ENCODE measurements at places on chromosomes 11 and 22. TPM values are rescaled to one million over a fixed set of nuclear protein-coding genes. Genes with fewer than 3 reads are reported as not detected.

ROBO4 gene
- 1.9 TPM for total RNA-seq

DNAJB7 gene
- not detected for total RNA-seq

DERL3 gene
- 0.53 TPM for total RNA-seq

SYT13 gene
- total RNA-seq, result not detected

ME3 gene
- 64.6 TPM for total RNA-seq

MLC1 gene
- total RNA-seq, result 2.2 TPM

NXPE1 gene
- total RNA-seq, result not detected

GPR83 gene
- 0.26 TPM for total RNA-seq

ST14 gene
- 0.06 TPM for total RNA-seq

HORMAD2 gene
- total RNA-seq, result not detected

FAM111B gene
- total RNA-seq, result 6.4 TPM

FGF3 gene
- not detected for total RNA-seq

UBE4A gene
- total RNA-seq, result 45.0 TPM

OR8D1 gene
- total RNA-seq, result not detected

CCDC34 gene
- total RNA-seq, result 4.0 TPM

IRAG1 gene
- total RNA-seq, result 73.2 TPM

NAP1L4 gene
- 164 TPM for total RNA-seq

MFNG gene
- 2.4 TPM for total RNA-seq

KCNQ1OT1 gene
- 2.3 TPM for total RNA-seq

IFITM1 gene
- total RNA-seq, result 32.6 TPM
